LHCN-M2 (cell line): ENCODE measurements at places on chromosomes 11 and 22.

- no peak for DNase-seq
Measured at GRCh38 chr11:94826415-94826814, 58.3 kb downstream of the AMOTL1 start.

DNA sequence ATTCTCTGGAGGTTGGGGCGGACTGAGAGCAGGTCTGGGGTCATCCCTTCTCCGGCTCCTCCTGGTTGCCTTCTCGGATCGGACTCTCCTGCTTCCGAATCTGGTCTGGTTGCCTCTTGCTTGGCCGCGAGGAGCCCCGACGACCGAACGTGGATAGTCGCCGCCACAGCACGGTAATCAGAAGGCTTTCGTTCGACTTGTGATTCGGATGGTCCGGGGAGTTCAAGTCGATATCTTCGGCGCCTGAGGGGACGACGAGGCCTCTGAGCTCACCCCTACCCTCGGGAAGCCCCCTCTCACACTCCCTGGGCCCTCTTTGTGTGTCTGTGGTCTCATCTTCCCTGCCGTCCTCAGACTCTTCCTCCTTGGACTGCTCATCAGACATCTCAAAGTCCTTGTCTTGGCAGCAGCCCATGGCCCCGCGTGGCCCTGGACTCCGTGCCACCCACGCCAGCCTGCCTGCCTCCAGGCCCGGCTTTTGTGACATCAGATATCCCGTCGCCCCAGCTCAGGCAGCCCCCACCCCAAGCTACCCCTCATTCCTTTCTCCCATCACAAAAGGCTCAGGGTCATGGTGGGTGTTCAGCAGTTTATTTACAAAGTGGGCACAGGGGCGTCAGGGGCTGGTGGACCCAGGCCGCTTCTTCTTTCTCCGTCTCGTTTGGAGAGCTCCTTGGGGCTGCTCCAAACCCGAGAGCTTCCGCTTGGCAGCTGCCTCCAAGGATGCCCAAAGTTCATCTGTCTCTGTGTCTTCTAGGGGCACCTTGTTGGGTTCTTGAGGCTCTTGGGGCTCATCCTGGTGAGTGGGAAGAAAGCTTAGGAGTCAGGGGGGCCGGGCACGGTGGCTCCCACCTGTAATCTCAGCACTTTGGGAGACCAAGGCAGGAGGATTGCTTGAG lies at the start of gene TEX54:
Gene TEX54 (minus strand): TSS at position 506 of the 899 bp plus-strand sequence.
- DNase-seq: no peak

- DNase-seq: peak; percentile 51
Measured at GRCh38 chr11:723120-723883, 17.3 kb downstream of the EPS8L2 start.

- DNase-seq: peak; percentile 48
Measured at GRCh38 chr22:23305321-23305910, 125.1 kb downstream of the BCR start.

GRCh38 chr11:86896441-86896841 lies 58.8 kb downstream of the FZD4 start:
- peak; percentile 94 for DNase-seq

DNA sequence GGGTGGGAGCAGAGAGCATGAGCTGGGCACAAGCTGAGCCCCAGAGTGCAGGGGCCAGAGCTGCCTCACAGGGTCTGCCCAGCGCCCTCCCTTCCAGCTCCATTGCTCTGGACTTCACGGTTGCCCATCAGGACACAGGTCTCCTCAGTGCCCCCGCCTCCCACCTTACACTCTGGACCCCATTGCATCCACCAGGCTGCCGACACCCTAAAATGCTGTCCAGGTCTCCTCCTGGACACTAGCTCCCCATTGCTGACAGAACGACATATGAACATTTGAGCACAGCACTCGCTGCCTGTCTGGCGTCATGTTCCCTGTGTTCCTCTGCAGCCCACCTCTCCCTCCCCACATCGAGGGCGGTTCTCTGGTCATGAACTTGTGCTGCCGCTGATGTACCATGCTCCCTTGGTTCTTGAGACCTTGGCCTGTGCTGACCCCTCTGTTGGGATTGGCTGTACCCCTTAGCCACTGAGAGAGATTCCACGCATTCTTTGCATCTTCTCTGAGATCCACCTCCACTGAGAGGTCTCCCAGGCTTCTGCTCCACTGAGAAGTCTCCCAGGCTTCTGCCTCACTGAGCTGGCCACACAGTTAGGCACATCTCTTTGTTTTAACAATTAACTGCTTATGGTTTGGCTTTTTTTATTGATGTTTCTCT lies 34.2 kb upstream of the NECTIN1 start:
- no peak for DNase-seq

DNA sequence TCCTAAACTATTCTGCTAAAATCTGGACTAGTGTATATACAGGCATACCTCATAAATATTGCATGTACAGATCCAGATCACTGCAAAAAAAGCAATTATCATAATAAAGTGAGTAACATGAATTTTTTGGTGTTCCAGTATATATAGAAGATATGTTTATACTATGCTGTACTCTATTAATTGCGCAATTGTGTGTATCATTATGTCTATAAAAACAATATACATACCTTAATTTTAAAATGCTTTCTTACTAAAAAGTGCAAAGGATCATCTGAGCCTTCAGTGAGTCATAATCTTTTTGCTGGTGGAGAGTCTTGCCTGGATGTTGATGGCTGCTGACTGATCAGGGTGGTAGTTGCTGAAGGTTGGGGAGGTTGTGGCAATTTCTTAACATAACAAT lies 35.4 kb upstream of the CEP295 start:
- DNase-seq: no peak

DNA sequence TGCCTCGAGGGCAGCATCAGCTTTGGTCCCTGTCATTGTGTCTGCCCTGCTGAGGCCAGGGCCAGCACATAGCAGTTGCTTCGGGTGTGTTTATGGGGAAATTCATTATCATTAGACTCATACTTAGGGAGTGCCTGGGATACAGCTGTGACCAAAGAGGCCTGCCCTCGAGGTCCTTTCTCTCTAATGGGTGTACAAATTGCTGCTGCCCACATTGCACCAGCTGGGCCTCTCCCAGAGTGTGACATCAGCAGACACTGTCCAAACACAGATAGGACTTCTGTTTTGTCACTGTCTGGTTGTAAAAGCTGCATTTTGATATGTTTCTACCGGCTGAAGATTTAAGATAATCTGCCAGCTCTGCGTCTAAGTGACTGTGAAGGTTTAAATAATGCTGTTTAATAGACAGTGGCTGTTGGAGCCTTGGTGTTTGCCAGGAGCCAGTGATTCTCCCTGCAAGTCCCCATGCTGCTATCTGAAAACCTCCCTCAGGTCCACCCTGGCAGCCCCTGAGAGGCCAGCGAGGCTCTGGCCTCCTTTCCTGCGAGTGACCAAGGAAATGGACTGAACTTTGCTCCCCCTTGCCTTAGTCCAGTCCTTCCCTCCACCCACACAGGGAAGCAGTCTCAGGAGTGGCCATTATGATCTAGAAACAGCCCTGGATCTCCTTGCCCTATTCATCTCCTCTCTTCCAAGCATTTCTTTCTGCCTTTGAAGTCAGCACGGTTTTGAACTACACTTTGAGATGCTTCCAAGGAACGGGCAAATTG lies 505.2 kb downstream of the TBC1D22A start:
- no peak for DNase-seq

GRCh38 chr22:43317239-43317638 lies 25.9 kb downstream of the SCUBE1 start:
- DNase-seq: no peak

DNA sequence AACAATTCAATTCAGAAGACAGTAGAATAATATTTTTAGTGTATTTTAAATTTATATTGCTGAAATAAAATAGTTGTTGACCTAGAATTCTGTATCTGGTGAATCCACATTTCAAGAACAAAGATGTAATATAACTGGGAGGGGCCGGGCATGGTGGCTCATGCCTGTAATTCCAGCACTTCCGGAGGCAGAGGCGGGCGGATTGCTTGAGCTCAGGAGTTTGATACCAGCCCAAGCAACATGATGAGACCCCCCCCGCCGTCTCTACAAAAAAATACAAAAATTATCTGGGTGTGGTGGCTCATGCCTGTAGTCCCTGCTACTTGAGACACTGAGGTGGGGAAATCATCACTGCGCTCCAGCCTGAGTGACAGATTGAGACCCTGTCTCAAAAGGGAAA lies 72.6 kb downstream of the CD82 start:
- no peak for DNase-seq

DNA sequence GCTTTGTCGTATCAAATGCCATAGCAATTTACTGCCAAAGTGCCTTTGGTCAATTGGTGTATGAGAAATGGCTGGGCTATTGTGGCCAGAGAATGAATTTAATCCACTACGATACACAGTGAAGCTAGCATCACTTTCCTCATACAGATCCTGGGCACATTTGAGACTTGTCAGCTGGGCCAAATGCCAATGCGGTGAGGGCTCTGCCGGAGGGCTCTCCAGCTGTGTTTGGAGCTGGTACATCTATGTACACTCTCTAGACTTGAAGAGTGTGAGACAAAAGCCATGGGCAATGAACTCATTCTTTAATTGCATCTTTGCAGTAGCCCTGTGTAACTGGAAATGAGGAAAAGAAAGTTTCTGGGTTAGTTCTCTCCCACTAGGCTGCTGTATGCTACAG lies 1052.9 kb downstream of the NTM start:
- peak; percentile 1 for DNase-seq

DNA sequence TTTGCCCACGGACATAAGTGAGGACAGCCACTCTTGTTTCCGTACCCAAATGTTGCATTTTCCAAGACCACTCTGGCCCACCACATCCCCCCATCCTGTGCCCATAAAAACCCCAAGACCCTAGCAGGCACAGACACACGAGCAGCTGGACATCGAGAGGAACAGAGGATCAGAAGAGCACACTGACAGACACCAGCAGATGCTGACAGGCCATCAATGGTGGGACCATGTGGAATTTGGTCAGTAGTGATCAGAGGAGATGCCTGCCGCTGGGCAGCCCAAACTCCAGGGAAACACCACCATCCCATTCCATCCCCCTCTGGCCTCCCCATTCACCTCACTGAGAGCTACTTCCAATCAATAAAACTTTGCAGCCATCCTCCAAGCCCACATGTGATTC lies 87.0 kb downstream of the DLG2 start:
- no peak for DNase-seq

DNA sequence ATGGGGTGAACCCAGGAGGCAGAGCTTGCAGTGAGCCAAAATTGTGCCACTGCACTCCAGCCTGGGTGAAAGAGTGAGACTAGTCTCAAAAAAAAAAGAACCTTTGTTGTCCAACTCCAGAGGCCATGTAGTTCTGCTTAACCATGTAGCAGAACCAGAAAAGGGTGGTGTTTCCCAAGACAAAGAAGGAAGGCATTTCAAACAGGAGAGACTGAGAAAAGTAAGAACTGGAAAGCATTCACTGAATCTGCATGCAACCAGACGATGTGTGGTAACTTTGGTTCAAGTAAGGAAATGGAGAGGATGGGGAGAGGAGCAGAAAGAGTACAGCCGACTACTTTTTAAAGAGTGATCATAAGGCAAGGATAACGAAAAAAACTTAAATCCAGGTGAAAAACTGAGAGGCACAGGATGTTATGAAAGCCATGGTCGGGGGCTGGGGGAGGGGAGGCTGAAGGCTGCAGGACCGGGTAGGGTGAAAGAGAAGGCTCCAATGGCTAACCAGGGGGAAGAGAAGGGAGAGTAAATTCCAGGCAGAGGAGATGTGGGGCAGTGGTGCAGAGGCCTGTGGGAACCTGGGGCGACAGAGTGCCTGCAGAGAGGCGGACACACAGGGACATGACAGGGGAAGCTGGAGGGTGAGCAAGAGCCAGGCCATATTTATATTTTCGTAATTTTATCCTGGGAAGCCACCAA lies 48.8 kb downstream of the MAPK1 start:
- no peak for DNase-seq

GRCh38 chr11:38416141-38416540 lies 1818.1 kb upstream of the RAG2 start:
- peak; percentile 5 for DNase-seq

DNA sequence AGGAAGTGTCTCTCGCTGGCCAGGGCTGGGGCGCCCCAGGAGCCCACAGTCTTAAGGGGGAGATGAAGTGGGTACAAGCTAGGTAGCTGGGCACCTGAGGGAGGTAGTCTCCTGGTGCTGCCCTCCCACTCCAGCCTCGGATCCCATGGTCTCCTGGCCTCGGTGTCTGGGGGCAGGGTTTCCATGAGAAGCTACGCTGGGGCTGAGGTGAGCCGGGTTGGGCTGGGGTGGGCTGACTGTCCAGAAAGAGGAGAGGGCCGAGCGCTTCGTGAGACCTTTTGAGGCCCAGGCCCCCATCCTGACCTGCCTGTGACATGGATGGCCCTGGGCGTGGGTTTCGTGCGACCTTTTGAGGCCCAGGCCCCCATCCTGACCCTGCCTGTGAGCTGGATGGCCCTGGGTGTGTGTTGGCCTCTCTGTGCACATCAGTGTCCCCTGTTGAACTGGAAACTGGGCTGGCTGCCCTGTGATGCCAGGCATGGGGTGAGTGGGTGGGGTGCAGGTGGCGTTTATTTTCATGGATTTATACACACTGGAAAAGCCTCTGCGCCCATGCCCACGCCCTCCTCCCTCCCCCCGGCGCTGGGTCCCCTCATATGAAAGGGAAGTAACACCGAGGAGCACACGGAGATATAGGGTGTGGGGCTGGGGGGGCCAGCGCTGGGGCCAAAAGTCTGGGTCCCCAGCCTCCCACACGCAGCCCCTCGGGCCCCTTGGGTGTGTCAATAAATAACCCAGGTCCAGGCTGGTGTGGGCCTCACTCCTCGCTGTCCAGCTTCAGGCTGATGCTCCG lies 8.6 kb downstream of the AIP start:
- no peak for DNase-seq

DNA sequence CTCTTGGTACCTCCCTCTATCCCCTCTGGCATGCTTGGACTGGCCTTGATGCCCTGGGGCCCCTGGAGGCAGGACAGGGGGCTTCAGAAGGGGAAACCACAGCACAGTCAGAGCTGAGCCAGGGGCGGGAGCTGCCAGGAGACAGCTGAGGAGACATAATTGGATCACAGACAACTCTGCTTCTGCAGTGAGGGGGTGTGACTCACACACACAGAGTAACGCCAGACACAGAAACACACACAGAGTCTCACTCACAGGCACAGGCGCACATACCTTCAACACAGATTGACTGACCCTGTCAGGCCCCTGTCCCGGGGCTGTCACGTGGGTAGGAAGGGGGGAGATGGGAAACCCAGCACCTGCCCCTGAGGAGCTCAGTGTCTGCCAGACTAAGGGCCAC lies 20.6 kb downstream of the STARD10 start:
- peak; percentile 84 for DNase-seq

DNA sequence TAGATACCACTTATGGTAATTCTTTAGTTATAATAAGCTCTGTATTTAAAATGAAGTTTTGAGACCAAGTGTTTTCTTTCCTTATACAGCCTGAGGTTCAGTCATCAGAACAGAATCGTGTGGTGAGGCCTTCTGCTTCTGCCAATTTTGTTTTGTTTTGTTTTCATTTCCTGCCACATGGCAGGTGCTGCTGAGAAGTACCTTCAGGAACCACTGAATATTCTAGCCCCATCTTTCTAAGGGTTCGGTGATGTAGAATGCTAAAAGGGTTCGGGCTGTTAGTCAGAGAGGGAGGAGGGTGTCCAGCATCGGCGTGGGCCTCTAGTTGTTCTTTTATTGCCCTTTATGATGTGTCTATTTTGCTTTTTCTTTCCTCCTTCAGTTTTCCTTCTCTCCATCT lies 25.8 kb downstream of the TNRC6B start:
- DNase-seq: peak; percentile 78

- peak; percentile 99 for DNase-seq
Measured at GRCh38 chr11:58578136-58578634, 678 bp upstream of the ZFP91 start.

- no peak for DNase-seq
Measured at GRCh38 chr11:76588455-76589325, 81.9 kb downstream of the LRRC32 start.
